ENCODE measurements at places on chromosomes 12 and 14.

DNA sequence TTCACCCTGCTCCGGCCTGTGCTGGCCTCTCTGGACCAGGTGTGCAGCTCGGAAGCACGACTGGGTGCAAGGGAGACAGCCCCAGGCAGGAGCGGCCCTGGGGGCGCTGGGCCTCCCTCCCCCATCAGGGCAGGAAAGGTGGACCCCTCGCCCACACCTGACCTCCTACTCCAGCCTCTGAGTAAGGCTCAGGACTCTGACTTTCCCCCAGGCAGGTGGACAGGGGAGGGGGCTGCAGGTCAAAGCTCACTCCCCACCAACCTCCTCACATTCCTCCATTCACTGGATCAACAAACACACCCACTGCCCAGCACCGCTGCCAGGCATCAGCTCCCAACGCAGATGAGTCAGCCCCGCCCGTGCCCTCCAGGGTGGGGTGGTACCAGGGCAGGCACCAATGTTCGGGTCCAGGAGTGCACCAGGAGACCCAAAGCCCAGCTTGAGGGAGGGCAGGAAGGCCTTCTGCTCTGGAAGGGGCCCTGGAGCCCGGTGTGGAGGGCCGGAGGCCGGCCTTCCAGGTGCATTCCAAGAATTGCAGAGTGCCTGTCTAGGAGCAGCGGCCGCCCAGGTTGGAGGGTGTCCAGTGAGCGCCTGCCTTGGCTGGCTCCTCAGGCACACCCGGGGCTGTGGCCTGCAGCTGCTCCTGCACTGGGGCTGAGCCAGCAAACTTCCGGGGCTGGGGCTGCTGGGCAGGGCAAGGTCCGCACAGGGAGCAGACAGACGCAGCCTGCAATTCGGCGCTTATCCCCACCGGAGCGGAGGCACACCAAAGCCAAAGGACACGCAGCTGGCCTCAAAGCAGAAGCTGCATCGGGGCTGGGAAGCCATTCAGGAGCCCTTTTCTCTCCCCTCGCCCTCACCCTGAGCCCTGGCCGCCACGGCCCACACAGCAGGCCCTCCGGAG is 1.6 kb upstream of the INF2 start:
- peak; percentile 94 for DNase-seq

- DNase-seq: no peak
Observed at GRCh38 chr14:90296641-90297040, 35.1 kb downstream of the NRDE2 start.

- DNase-seq: no peak
Observed at GRCh38 chr12:121465921-121466793, 66.2 kb downstream of the RNF34 start.

GRCh38 chr12:15485466-15485865 is 163.2 kb downstream of the PTPRO start:
- DNase-seq: no peak

GRCh38 chr12:106766393-106766826 is 8.1 kb upstream of the RIC8B start:
- DNase-seq: no peak

DNA sequence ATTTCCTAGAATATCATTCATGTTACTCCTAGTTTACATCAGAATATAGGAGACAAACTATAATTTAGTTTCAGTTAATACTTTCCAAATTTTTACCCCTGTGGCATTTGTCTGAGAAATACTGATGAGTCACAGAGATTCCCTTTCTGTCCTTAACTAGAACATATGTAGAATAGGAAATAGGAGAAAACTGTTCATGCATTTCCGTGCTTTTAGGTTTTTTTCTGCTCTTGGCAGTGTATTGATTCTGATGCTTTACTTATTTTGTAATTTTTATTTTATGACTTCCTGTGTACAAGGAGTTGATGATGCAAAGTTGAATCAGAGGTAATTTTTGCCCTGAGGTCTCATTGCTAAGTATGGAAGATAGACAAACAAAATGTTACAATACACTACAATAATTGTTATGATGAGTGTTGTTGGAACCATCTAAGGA is 23.0 kb downstream of the MNAT1 start:
- no peak for DNase-seq

DNA sequence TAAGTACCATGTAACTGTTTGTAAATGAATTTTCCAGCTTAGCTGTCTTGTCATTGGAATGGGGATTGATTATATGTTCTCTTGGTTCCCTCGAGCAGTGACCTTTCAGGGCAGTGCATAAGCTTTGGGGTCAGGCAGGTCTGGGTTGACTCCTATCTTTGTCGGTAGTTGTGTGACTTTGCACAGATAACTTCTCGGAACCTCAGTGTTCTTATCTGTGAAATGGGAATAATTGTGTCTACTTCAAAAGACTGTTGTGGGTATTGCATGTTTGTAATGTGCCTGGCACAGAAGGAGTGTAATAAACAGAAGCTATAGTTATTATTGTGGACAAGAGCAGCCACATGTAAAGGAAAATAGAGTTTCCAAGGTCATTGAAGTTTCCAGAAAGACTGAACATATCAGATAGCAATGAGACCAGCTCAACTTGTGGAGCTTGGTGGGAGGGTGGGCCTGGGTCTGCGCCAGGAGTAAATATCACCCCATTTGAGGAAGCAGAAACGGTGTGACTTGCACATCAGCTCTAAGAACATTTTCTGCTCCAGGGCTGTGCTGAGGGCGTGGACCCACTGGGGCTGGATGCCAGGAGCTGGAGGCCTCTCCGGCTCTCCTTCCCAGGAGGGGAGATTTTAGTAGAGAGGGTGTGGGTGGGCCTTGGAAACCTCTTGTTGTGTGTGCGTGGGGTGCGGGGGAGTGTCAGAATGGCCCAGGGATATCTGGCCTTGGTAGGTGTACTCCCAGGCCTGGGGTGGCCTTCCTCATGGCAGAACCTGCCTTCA is 19.7 kb downstream of the FOS start:
- peak; percentile 86 for DNase-seq

DNA sequence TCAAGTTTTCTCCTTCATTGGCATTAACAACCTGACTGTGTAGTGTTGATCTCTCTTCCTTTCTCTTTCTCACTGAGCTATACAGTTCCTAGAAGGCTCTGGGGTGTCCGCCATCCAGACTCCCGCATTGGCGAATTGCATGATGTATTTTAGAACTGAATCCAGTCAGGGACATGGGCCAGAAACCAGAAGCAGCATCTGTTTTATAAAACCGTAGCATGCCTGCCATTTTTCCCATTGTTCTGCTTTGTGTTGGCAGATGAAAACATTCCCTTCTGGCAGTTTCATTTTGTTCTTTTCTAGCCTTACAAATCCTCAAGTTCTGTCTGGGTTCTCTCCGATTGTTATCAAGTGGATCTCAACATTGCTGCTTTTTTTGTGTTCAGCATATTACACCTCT is 268.3 kb upstream of the SEL1L start:
- no peak for DNase-seq

- DNase-seq: peak; percentile 94
Observed at GRCh38 chr14:63174760-63175191, 29.5 kb upstream of the RHOJ start.

GRCh38 chr12:110913119-110914056 is 7.0 kb downstream of the MYL2 start:
- DNase-seq: no peak

- no peak for DNase-seq
Observed at GRCh38 chr14:100666403-100666802, 60.3 kb upstream of the DLK1 start.

GRCh38 chr12:104477510-104478390 is 21.0 kb downstream of the CHST11 start:
- DNase-seq: no peak

- DNase-seq: no peak
Observed at GRCh38 chr12:18239526-18239925, 21.8 kb upstream of the PIK3C2G start.

- no peak for DNase-seq
Observed at GRCh38 chr12:75712223-75712622, 200.8 kb upstream of the KRR1 start.

- no peak for DNase-seq
Observed at GRCh38 chr14:93532541-93532940, 101.8 kb downstream of the UNC79 start.

GRCh38 chr12:52436000-52436827 is 2.0 kb upstream of the KRT75 start:
- DNase-seq: peak; percentile 94

DNA sequence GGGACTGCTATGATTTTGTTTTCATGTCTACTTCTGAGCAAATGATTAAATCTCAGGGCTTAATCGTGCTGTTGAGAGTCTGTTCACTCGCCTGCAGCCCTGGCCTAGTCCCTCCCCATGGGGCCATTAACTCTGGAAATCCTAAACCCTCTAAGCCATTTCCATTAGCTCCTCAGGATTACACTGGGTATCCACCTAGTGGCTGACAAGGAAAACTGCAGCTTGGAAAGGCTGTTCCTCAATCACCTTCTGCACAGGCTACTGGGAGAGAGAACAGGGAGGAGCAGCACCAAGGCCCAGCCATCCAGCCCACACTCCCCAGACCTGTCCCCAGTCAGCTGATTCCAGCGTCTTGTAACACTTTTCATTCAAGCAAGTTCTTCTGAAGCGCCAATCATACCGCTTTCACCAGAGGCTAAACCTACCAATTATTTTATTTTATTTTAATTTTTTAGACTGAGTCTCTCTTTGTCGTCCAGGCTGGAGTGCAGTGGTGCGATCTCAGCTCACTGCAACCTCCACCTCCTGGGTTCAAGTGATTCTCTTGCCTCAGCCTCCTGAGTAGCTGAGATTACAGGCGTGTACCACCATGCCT is 48.7 kb downstream of the NEUROD4 start:
- DNase-seq: peak; percentile 49

GRCh38 chr14:31194661-31195060 is 12.9 kb downstream of the HECTD1 start:
- no peak for DNase-seq

DNA sequence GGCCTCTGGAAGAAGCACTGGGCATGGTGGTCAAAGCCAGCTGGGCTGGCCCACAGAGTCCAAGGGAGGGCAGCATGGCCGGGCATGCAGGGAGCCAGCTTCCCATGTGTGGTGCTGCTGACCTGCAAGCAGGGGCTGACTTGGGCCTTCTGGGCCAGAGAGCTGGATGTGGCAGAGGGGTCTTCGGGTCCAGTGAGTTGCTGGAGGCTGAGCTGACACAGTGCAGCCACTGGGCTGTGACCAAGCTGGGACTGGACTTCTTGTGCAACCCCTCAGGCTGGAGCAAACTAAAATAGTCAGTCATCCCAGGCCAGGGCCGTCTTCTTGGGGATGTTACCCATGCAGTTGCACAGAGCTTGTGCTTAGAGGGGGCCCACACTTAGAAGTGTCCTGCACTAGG is 7.3 kb upstream of the RIN3 start:
- DNase-seq: no peak

GRCh38 chr12:3302401-3303041 is 188.5 kb upstream of the PRMT8 start:
- DNase-seq: no peak

DNA sequence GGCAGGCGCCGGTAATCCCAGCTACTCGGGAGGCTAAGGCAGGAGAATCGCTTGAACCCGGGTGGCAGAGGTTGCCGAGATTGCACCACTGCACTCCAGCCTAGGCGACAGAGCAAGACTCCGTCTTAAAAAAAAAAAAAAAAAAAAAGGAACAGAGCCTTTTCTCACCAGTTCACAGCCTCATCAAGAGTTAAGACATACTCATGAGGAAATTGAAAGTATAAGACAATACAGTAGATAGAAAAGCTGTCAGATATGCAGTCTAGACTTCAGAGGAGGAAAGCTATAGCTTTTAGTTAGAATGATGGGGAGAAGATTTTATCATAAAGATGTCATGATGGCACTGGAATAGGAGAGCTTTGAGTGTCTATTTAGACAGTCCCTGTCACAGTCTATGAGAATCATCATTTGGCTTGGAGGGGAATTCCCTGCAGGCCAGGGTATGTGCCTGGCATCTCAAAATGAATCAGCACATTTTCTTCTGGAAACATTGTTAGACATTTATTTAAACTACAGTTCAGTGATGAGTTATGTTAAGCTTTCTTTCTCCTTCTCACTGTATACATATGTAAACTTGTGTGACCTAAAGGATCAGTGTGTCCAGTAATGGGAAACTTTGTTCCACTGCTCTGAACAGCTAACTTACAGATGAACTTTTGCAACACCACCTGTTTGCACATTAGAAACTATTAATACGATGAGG is 2.9 kb upstream of the RAB35 start:
- DNase-seq: no peak

DNA sequence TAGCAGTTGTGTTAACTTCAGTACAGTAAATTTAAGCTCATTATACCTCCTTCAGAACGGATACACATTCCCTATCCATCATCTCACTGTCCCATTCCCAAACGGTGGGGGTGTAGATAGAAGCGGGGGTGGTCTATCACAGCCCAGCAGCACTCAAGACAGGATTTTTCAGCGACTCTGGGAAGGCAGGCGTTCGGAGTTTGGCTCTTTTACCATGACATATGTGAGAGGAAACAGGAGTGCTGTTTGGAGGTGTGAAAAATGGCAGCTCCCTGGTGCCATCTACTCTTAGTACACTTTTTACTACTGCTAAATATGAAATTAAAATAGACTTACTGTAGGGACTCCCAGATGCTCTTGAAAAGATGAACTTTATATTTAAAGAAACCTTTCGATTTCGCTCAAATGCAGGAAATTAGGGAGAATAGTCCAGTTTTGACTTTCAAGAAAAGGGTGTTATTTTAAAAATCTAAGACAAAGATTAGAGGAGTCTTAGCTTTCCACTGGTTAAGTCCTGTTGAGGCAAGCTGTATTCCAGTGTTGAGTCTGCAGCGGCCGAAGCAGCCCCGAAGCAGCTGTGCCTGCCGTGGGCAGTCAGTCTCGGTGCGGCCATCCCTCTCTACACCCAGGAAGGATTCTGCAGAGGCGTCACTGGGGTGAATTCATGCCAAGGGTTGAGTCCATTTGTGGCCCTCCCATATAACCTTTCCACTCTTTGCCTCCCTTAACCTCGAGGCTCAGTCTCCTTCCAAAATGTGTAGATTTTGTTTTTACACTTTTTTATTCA is 42.1 kb downstream of the KCNMB4 start:
- DNase-seq: no peak

GRCh38 chr12:92027701-92028440 is 117.8 kb downstream of the BTG1 start:
- DNase-seq: no peak

GRCh38 chr14:79660053-79660939 is 551.0 kb downstream of the DIO2 start:
- DNase-seq: no peak

Measured in NCI-H226 (cell line).